ENCODE measurements at places on chromosomes 2 and 18.

- DNase-seq = no peak
Measured at GRCh38 chr18:13836559-13836958, 12.6 kb downstream of the MC5R start.

GRCh38 chr2:191274413-191274815 lies 29.2 kb downstream of the MYO1B start:
- no peak for DNase-seq

DNA sequence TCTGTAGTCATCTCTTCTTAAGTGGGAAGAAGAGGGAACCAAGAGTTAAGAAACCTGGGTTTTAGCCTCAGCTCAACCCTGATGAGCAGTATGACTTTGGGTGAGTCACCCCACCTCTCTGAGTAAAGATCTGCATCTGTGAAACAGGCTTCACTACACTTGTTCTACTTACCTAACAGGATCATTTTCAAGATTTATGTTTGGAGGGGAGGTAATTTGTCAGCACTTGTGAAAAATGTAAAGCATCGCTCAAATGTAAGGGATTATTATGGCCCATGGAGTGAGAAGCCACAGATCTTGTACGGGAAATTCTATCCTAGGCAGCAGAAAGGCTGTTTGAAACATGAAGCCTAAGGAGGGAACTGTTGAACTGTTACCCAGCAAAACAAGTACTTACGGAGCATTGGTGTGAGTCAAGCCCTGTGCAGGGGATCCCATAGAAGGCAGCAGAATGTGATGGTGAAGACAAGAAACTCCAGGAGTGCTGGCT lies 160.6 kb downstream of the PRKCE start:
- DNase-seq = no peak

DNA sequence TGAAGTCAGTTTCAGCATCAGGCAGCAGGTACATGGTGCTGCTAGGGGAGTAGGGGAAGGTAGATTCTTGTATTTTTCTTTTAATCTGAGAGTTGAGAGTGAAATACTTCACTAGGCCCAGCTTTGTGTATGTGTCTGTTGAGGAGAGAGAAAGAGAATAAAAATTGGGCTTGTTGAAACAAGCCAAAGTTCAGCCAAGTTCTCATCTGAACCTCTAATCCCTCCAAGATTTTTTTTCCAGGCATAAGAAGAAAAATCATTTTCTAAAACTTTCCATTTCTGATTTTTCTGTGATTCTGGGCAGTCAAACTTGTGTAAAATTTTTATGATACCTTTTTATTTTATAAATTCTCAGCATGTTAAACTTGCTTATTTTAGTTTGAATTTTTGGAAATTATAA lies 55.6 kb downstream of the PTPRM start:
- no peak for DNase-seq

GRCh38 chr2:236745420-236746210 lies 176.0 kb downstream of the ACKR3 start:
- no peak for DNase-seq

DNA sequence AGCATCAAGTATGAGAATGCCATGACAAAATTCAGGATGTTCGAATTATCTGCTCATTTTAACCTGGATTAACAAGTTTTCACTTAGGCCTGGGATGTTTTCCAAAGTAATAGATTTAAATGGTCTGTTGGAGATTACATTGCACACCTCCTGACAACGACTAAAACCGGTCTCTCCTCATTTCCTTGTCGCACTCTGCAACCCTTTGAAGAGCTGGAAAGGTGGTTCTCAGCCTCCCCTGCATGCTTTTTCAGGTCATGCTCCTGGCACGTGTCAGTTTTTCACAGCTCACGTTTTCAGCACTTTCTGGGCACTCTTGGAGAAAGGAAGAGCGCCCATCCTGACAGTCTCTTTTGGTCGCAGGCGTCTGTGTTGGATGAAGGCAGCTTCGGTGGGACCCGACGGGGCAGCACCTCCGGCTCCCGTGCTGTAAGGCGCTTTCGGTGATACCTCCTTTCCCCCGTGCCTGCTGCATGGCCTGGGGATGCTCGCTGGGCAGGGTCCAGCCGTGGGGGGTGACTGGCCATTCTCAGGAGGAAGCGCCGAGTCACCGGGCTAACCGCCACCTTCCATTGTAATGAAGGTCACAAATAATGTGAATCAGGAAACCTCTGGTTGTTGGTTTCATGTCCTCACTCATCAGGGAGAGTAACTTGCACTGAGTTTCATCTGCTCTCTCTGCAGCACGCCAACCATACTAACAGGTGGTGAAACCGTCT lies 63.5 kb upstream of the RBM44 start:
- no peak for DNase-seq

GRCh38 chr2:43224571-43225092 lies 1.8 kb downstream of the ZFP36L2 start:
- peak; percentile 66 for DNase-seq

DNA sequence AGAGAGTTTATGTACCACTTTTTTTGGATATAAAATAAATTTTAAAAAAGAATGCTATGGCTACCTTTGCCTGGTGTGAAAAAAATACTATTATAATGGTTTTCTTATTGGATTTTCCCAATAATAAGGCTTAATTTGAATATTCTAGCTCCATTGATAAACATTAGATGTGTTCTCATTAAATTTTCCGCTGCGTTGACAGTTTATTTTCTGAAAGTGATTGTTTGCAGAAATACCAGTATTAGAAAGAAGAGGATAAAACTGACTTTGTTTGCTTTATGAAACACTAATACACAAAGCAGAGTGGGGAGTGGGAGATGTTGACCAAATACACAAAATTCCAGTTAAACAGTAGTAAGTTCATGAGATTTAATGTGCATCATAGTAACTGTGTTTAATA lies 433.3 kb upstream of the TMEFF2 start:
- DNase-seq = no peak

- no peak for DNase-seq
Measured at GRCh38 chr2:63772061-63772460, 69.6 kb upstream of the UGP2 start.

GRCh38 chr2:192162392-192163042 lies 32.2 kb downstream of the TMEFF2 start:
- peak; percentile 75 for DNase-seq

GRCh38 chr2:174574657-174575056 lies 22.9 kb downstream of the WIPF1 start:
- no peak for DNase-seq

DNA sequence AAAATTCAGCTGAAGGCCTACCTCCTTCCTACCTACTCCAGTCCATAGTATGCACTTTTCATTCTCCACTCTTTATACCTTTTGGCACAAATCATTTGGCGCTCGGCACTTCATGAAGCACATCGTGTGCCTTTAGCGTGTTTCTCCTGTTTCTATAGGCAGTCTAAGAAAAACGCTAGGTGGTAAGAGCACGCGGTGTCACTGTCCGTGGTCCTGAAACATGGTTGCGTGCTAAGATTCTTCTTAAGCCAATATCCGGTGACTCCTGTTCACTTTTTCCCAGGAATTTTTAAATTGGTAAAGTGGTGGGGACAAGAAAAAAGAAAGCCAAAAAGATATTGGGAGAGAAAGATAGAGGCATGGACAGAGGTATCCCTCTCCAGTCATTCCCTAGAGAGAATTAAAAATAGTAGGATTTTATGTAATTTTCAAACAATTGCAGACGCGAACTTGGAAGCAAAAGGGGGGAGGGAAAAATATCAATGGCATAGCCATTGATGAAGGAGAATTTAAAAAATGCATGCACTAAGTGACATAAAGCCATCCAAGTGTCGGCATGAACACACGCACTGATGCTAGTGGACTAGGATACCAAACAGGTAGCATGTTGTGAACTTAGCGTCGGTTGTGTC lies 1.4 kb upstream of the CTNNA2 start:
- peak; percentile 47 for DNase-seq

GRCh38 chr2:242058116-242058680 lies 188.7 kb downstream of the RTP5 start:
- DNase-seq = no peak

- no peak for DNase-seq
Measured at GRCh38 chr2:226037526-226037925, 638.0 kb downstream of the NYAP2 start.

DNA sequence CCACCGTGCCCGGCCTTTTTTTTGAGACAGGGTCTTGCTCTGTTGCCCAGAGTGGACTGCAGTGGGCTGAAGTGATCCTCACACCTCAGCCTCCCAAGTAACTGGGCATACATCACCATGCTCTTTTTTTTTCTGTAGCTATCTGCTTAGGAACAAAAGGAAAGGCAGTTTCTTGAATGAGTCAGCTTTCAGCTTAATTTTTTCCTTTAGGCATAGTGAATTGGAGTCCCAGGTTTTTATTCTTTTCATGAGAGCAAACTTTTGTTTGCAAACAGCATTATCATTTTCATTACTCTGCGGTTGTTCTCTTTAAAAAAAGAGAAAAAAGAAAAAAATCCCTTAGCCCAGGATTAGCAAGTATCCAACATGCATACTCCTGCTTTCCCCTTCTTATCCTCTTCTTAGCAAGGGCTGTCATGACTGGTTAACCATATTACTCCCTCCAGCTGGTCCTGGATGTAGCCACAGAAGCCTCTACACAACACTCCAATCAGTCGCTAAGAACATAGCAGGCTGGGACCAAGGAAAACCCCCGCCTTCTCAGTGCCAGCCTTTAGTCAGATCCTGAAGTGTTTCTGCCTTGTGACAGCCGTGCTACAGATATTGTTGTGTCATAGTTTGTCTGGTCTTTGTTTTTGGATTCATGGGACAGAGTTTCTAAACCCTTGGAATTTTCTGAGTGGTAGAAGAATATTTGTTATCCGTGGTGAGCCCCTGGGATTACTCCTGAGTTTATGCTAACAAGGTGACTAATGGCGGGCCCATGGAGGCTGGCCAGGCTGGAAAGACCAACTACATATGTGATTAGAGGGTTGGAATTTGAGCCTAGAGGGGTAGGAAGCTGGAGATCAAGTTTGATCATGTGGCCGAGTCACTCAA lies 23.3 kb upstream of the ST3GAL5 start:
- DNase-seq = no peak

DNA sequence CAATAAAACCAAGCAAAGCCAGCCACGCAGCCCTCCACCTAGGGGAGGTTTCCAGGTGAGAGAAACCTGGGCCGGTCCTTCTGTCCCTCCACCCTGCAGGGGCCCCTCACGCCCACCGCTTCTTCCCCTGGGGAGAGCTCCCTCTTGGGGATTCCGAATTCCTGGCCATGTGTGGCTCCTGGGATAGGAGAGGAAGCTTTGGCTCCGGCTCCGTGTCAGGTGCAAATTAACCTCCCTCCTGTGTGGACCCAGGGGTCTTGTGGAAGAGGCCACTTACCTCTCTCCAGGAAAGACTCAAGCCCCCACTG lies 4.2 kb downstream of the RTP5 start:
- no peak for DNase-seq

- DNase-seq = no peak
Measured at GRCh38 chr2:196985511-196986183, 59.1 kb upstream of the PGAP1 start.

- DNase-seq = no peak
Measured at GRCh38 chr2:237427769-237428506, 14.0 kb upstream of the COL6A3 start.

DNA sequence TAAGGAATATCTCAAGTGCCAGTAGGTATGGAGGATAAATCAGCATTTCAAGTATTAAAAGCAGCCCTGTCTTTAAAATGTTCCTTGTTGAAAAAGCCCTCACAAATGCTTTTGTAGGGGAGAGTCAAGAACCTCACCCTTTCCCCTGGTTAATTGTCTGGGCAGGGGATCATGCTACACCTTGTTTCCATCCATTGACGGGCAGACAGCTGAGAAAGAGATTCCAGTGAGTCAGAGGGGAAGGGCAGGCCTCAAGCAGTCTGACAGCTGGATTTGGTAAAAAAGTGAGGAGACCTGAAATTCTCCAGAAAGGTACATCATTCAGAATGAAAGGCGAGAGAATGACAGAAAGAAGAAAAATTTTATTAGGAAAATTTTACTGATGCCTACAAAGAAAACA lies 203.2 kb upstream of the CYP26B1 start:
- DNase-seq = no peak

GRCh38 chr2:37317746-37318145 lies 6.9 kb downstream of the PRKD3 start:
- no peak for DNase-seq

GRCh38 chr2:197760293-197760657 lies 24.8 kb downstream of the BOLL start:
- DNase-seq = no peak

DNA sequence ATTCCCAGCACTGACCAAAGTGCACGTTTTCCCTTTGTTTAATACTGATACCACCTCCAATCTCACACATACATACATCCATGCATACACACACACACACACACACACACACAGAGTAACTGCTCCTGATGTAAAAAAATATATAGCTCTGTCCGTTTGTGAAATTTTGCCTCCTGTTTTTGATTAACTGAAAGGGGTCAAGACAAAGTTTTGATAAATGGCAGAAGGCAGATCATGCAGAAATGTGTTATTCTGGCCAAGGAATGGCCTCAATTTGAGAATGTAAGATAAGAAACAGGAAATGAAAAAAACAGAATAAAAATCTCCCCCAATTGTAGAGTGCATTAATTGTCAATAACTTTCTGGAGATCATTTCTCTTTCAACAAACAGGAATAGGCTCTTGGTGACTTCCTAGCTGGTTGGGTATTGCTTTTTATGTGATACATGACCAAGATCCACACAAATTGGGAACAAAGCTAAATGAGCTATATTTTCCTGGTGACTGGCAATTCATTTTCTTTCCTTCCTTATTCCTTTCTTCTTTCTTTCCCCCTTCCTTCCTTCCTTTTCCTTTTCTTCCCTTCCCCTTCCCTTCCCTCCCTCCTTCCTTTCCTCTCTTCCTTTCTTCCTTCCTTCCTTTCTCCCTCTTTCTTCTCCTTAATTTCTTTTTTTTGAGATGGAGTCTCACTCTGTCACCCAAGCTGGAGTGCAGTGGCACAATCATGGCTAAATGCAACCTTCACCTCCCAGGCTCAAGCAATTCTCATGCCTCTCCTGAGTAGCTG lies 88.9 kb upstream of the PMAIP1 start:
- no peak for DNase-seq

DNA sequence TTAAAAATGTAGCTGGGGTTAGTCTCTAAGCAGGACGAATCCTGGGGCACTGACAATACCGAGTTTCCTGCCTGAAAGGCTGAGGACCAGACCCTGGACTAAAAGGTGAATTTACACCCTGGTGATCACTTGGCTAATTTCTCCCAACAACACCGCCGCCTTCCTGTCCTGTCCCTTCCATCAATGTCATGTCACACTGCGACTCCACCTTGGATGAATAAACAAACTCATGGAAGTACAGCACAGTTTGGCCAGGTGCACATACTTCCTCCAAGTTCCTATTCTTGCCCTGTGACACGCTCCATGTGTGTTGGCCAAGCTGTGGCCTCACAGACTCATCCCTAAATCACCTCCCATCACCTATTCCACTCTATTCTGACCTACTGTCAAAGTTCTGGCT lies 15.9 kb upstream of the GALM start:
- DNase-seq = no peak

All from H1 (cell line).